Bladder microvascular endothelial cell (primary cell): ENCODE measurements at places on chromosomes 12 and 14. TPM values are rescaled to one million over a fixed set of nuclear protein-coding genes. Genes with fewer than 3 reads are reported as not detected.

Gene ZFHX2
- total RNA-seq = under 0.01 and 1.0 TPM in 2 replicates

Gene AICDA
- total RNA-seq = not detected in 2 replicates

Gene LMO3
- not detected in 2 replicates for total RNA-seq

Gene KCNJ8
- total RNA-seq = 0.16 TPM in 1 of 2 replicates, not detected in the other

Gene CD63
- total RNA-seq = 1,206 and 1,347 TPM in 2 replicates

Gene MYF6
- not detected in 2 replicates for total RNA-seq

Gene P2RX7
- total RNA-seq = 0.65 and 16.6 TPM in 2 replicates

Gene GLS2
- total RNA-seq = 0.16 and 0.44 TPM in 2 replicates

Gene OAS1
- total RNA-seq = 7.1 and 31.3 TPM in 2 replicates

Gene RTL1
- not detected in 2 replicates for total RNA-seq

Gene SMIM41
- under 0.01 and 0.13 TPM in 2 replicates for total RNA-seq

Gene FAM90A1
- not detected in 2 replicates for total RNA-seq

Gene PTPN6
- 0.97 and 3.2 TPM in 2 replicates for total RNA-seq

Gene CIDEB
- 3.7 and 3.8 TPM in 2 replicates for total RNA-seq

Gene PTGER2
- under 0.01 and 0.06 TPM in 2 replicates for total RNA-seq

Gene NR1H4
- total RNA-seq = not detected in 2 replicates

Gene PRR4
- 0.16 and 1.0 TPM in 2 replicates for total RNA-seq

Gene RPGRIP1
- under 0.01 and 0.19 TPM in 2 replicates for total RNA-seq

Gene RPL10L
- total RNA-seq = not detected in 2 replicates

Gene SMOC1
- 1.7 TPM in 1 of 2 replicates, not detected in the other for total RNA-seq

Gene MANSC1
- total RNA-seq = 4.7 and 6.5 TPM in 2 replicates

Gene CCDC196
- total RNA-seq = not detected in 2 replicates

Gene YAF2
- 11.7 and 21.5 TPM in 2 replicates for total RNA-seq

Gene CD163L1
- 4.7 and 15.8 TPM in 2 replicates for total RNA-seq

Gene SDR9C7
- total RNA-seq = not detected in 2 replicates

Gene TOMM20L
- total RNA-seq = not detected in 2 replicates

Gene VDR
- total RNA-seq = under 0.01 and 0.19 TPM in 2 replicates

Gene TDRD9
- 0.06 and 0.32 TPM in 2 replicates for total RNA-seq

Gene SRRM4
- total RNA-seq = not detected in 2 replicates

Gene MMP19
- total RNA-seq = 0.49 and 1.4 TPM in 2 replicates

Gene KLHL33
- total RNA-seq = under 0.01 TPM in 2 replicates

Gene TMCC3
- total RNA-seq = 8.5 and 21.7 TPM in 2 replicates

Gene CFAP54
- 6.6 and 31.5 TPM in 2 replicates for total RNA-seq

Gene ITGA7
- total RNA-seq = 0.76 and 0.81 TPM in 2 replicates

Gene SIX6
- not detected in 2 replicates for total RNA-seq

Gene HEBP1
- 13.8 and 35.7 TPM in 2 replicates for total RNA-seq

Gene TCL1B
- not detected in 2 replicates for total RNA-seq

Gene STYK1
- 6.0 and 8.4 TPM in 2 replicates for total RNA-seq

Gene FOXG1
- total RNA-seq = not detected in 2 replicates
